ENCODE measurements at places on chromosomes 16 and 17. TPM values are rescaled to one million over a fixed set of nuclear protein-coding genes. Genes with fewer than 3 reads are reported as not detected.

The ZG16 gene
- total RNA-seq: not detected

The ALDH3A1 gene
- total RNA-seq: not detected

The PRAC1 gene
- total RNA-seq: not detected

The C16orf46 gene
- total RNA-seq: 0.91 TPM

The PRSS27 gene
- total RNA-seq: 7.6 TPM

The ADAT1 gene
- total RNA-seq: 38.2 TPM

The C16orf89 gene
- not detected for total RNA-seq

The OR1F1 gene
- 0.35 TPM for total RNA-seq

The PCGF2 gene
- 7.7 TPM for total RNA-seq

The BIRC5 gene
- total RNA-seq: 78.9 TPM

The PRRT2 gene
- total RNA-seq: 2.4 TPM

The OR3A3 gene
- not detected for total RNA-seq

The TP53TG3F gene
- not detected for total RNA-seq

The SPATA32 gene
- 1.7 TPM for total RNA-seq

The ODAD4 gene
- 1.6 TPM for total RNA-seq

The GINS3 gene
- 18.1 TPM for total RNA-seq

The MYH1 gene
- not detected for total RNA-seq

The RAB26 gene
- total RNA-seq: 0.82 TPM

The RNF157 gene
- total RNA-seq: 91.9 TPM

The SNAI3 gene
- 10.5 TPM for total RNA-seq

The RDM1 gene
- 8.4 TPM for total RNA-seq

The GJD3 gene
- total RNA-seq: not detected

The TPSB2 gene
- not detected for total RNA-seq

The CTRL gene
- 4.2 TPM for total RNA-seq

The C17orf78 gene
- total RNA-seq: not detected

The ANKRD13B gene
- total RNA-seq: 7.9 TPM

The TP53TG3C gene
- not detected for total RNA-seq

The OTOP3 gene
- not detected for total RNA-seq

The HNF1B gene
- 0.48 TPM for total RNA-seq

The TEX14 gene
- total RNA-seq: 0.46 TPM

The NEK8 gene
- total RNA-seq: 10.9 TPM

The TBC1D3K gene
- total RNA-seq: not detected

The NLRC3 gene
- 28.8 TPM for total RNA-seq

The KATNIP gene
- total RNA-seq: 14.8 TPM

The RHBDF1 gene
- 0.53 TPM for total RNA-seq
